ENCODE measurements at places on chromosomes 6 and 20. TPM values are rescaled to one million over a fixed set of nuclear protein-coding genes. Genes with fewer than 3 reads are reported as not detected.

DNA sequence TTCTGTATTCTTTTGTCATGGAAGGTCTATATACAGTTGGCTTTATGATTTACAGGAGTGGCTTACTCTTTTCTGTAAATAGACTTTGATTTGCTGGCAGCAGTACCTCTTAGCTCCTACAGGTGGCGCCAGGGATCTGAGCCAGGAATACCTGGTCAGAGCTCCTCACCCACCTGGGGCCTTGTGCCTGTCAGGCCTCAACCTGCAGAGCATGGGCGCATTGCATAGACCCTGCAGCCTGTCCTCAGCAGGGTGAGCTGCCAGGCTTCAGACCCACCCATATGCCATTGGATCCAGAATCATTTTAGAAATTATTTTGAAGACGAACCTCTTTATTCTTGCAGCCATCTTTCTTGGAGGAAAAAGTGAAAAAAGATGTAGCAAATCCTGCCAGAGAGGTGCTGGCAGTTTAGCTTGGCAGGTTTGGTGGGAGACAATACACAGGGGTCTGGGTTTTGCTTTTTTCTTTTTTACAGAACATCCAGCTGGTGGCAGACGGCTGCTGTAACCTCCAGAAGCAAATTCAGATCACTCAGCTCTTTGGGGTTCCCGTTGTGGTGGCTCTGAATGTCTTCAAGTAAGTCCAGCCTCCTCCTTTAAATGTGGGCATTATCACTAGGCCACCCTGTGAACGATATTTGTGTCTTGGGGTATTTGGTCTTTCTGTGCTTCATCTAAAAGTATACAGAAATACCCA lies 149.1 kb downstream of the MTHFD1L start:
- DNase-seq, result peak; percentile 12

DNA sequence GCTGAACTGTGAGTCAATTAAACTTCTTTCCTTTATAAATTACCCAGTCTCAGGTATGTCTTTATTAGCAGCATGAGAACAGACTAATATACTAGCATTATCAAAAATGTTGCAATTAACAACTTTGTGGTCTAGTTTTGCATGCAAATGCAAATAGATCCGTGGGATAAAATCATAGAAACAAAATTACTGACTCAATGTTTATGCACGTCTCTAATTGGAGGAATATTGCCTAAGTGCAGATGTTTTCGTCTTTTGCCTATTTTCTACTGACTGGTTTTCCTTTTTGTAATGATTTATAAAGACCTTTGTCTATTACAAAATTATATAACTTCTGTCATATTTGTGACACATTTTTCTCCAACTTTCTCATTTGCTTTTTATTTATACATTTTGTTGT lies 51.9 kb downstream of the SYNE1 start:
- DNase-seq, result no peak

- DNase-seq, result peak; percentile 47
Measured at GRCh38 chr6:107114926-107115694, at the start of gene BEND3. TSS of gene BEND3 (minus strand) at chr6:107115515. CDS start at chr6:107099285, 16,230 bp downstream.

GRCh38 chr6:89985751-89986493 lies 91.7 kb downstream of the GJA10 start:
- DNase-seq, result no peak

GRCh38 chr20:34052414-34052813 lies 58.7 kb downstream of the RALY start:
- DNase-seq, result no peak

DNA sequence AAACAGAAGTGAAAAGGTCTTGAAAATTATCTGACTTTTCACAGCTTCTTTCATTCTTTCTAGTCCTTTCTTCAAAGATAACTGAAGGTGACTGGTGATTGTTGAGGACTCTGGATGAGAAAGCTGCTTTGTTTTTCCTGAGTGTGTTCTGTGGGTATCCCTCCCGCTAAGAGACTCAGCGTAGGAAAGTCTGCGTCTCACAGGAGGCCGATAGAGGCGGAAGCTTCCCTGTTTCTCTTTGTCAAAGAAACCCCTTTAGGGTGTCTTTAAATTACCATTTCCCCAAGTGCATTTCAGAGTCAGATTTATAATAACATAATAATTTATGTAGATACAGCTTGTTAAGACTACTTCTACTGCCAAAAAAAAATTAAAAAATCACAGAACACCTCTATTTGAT lies 31.2 kb upstream of the IRF4 start:
- DNase-seq, result no peak

Gene POPDC3
- not detected for total RNA-seq

Gene SGK2
- total RNA-seq, result 0.76 TPM

Gene SUMO4
- total RNA-seq, result 5.4 TPM
